Thoracic aorta (tissue), 2 donors: ENCODE measurements at places on chromosomes 3 and 15.

DNA sequence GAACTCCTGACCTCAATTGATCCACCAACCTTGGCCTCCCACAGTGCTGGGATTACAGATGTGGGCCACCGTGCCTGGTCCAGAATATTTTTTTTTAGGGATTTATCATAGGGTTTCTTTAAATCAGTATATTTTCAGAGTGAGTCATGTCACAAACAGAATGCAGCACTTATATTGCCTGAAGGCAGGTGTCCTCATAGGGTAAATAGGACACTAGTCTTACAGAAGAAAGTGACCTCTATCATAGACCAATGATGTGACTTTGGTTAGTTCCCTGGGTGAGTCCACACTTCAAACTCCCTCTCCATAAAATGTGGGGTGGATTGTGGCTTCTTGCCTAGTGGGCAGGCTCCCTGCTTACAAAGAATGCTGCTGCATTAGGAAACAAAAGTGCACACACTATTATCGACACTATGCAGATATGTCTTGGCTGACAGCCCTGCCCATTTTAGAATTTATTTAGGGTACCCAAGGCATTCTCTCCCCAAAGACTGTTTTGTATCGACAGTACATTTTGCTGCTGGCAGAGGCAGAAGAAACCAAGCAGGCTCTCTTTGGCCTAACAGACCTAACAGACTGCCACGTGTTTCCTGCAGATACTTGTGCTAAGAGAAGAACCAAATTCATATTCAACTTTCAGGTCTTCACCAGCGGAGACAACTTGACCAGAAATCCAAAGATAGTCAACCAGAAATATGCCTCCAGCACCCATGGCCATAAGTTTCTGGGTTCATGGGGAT is 125.0 kb downstream of the MOBP start:
- no peaks in the 10 kb centered on the region for H3K36me3 ChIP-seq
- no peak overlapping the region for H3K27ac ChIP-seq
- no peaks in the 10 kb centered on the region for H3K4me1 ChIP-seq
- DNase-seq = no peak
- no peaks in the 10 kb centered on the region for H3K27me3 ChIP-seq
- no peak overlapping the region for H3K4me3 ChIP-seq

- no peak overlapping the region for H3K27ac ChIP-seq
- no peaks in the 10 kb centered on the region for H3K27me3 ChIP-seq
- no peak overlapping the region for H3K4me3 ChIP-seq
- no peak for DNase-seq
- no peaks in the 10 kb centered on the region for H3K36me3 ChIP-seq
- H3K4me1 ChIP-seq = peaks cover 29% of the 10 kb centered on the region
Measured at GRCh38 chr3:32498252-32498651, 4.4 kb downstream of the CMTM6 start.

DNA sequence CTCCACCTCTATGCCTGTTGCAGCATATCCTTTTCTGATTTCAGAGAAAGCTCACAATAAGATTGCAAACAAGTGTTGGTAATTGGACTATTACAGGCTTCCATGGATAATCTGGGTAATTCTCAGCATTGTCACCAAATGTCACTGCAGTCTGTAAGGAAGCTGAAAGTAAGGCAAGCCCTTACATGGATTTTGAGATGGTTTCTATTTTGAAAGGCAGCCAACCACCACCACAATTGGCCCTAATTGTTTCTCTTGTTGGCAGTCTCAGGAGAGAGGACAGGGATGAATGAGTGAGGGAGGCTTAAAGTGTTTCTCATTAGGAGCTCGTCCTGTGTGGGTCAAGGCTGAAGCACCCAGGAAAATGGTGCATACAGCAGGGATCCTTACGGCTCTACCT is 879.9 kb downstream of the TUSC7 start:
- no peak overlapping the region for H3K27ac ChIP-seq
- no peak for DNase-seq
- no peaks in the 10 kb centered on the region for H3K36me3 ChIP-seq
- no peaks in the 10 kb centered on the region for H3K4me1 ChIP-seq
- no peak overlapping the region for H3K4me3 ChIP-seq

GRCh38 chr15:88274553-88275460 is 18.3 kb upstream of the NTRK3 start:
- no peaks in the 10 kb centered on the region for H3K4me1 ChIP-seq
- DNase-seq = no peak
- no peak overlapping the region for H3K4me3 ChIP-seq
